NCI-H2029 (cell line): ENCODE measurements at places on chromosomes 2 and 18.

DNA sequence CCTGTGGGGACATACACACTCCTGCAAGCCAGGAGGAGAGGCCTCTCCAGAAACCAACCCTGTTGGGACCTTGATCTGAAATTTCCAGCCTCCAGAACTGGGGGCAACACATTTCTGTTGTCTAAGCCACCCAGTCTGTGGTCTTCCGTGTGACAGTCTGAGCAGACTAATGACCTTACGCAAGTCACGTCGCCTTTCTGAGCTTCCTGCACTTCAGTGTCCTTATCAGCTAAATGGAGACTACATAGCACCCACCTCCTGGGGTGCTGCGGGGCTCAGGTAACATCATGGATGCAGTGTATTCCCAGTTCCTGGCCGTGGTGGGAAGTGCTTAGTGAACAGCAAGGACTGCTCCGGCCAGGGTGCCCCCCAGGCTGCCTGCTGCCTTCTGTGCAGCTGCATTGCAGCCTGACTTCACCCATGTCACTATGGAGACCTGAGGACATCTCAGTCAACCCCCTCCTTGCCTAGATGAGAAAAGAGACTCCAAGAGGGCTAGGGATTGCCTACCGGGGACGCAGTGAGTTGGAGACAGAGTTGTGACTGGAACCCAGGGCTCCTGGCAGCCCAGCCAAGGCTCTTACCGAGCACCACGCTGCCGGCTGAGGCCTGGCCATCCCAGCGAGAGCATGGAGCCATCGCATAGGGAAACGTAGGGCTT lies 61.2 kb upstream of the FZD5 start:
- no peak for DNase-seq

DNA sequence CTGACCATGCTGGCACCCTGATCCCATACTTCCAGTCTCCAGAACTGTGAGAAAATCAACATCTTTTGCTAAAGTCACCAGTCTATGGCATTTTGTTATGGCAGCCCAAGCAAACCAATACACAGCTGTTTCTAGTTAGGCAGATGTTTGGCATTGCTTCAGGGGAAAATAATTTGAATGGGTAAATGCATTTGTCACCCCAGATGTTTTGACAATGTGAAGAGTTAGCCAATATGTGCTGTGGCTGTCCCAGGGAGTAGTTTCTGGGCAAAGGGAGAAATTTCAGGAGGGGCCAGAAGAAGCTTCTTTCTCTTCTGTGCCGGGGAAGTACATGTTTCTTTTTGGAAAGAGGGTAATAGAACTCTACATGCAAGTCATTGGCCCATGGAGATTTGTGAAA lies 619.0 kb downstream of the SLC4A3 start:
- DNase-seq = no peak

DNA sequence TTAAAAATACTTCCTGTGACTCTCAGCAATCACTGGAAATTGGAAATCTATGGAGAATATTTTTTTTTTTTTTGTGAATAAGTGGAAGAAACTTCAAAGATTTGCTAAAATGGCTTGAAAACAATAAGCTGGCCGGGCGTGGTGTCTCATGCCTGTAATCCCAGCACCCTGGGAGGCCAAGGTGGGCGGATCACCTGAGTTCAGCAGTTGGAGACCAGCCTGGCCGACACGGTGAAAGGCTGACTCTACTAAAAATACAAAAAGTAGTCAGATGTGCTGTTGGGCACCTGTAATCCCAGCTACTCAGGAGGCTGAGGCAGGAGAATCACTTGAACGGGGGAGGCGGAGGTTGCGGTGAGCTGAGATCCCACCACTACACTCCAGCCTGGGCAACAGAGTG lies 155.5 kb upstream of the CAVIN2 start:
- DNase-seq = no peak

DNA sequence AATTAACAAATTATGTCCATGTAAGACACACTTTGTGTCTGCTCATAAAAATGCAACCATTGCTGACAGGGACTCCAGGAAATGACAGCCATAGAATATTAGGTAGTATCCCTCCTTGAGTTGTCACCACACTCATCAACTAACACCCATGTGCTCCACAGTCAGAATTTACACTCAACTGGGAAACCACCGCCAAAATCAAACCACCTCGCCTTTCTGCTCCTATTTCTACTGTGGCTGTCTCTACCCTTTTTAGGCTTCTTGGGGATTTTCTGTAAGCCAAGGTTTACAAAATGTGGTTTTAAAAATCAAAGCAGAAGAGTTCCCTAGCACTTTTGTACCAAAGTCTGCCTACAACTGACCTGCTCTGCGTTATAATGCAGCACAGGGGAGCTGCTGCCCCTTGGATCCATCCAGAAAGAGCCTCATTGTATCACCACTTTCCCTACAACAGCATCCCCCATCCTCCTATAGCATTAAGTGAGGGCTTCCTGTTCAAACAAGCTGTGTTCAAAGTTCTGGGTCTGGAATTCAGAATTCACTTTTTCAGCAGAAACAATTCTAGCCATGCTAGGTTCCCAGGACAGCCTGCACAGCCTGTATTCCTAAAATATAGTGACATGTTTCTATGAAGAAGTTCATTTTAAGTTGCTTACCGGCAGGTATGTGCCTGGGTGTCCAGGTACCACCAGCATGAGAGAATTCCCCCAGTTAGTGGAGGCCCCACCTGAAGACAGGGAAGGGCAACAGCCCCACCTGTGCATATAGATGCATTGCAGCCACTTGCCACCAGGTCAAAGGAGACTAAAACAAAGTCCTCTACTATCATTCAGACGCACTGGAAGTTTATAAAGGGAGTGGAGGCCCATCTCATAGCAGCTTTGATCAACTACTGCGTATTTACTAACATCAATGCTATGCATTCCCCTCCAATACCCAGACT lies 104.3 kb downstream of the MYO5B start:
- no peak for DNase-seq
